ENCODE measurements at places on chromosomes 2 and 18.

GRCh38 chr2:189933041-189933440 is 129.5 kb downstream of the MSTN start:
- no peak for DNase-seq

DNA sequence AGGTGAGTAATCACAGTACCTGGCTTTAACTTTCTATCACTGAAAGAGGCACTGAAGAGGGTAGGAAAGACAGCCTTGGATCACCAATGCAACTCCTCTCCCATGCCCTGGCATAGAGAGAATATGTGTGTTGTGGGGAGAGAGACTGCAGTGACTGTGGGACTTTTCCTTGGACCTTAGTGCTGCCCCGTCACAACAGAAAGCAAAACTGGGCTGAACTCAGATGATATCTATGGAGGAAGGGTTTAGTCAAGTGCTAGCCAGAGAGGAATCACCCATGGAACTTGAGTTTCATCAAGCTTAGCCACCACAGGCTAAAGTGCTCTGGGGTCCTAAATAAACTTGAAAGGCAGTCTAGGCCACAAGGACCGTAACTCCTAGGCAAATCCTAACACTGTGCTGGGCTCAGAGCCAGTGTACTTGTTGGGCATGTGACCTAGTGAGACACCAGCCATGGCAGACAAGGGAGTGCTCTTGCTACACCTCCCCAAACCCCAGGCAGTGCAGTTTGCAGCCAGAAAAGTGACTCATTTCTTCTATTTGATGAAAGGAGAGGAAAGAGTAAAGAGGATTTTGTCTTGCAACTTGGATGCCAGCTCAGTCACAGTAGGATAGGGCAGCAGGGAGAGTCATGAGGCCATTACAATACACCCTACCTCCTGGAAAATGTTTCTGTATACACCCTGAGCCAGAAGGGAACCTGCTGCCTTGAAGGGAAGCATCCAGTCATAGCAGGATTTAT is 105.8 kb upstream of the SPOPL start:
- DNase-seq, result no peak

- no peak for DNase-seq
Observed at GRCh38 chr18:11826836-11827235, 24.4 kb upstream of the CHMP1B start.

- DNase-seq, result no peak
Observed at GRCh38 chr2:30112561-30112960, 34.2 kb upstream of the YPEL5 start.

DNA sequence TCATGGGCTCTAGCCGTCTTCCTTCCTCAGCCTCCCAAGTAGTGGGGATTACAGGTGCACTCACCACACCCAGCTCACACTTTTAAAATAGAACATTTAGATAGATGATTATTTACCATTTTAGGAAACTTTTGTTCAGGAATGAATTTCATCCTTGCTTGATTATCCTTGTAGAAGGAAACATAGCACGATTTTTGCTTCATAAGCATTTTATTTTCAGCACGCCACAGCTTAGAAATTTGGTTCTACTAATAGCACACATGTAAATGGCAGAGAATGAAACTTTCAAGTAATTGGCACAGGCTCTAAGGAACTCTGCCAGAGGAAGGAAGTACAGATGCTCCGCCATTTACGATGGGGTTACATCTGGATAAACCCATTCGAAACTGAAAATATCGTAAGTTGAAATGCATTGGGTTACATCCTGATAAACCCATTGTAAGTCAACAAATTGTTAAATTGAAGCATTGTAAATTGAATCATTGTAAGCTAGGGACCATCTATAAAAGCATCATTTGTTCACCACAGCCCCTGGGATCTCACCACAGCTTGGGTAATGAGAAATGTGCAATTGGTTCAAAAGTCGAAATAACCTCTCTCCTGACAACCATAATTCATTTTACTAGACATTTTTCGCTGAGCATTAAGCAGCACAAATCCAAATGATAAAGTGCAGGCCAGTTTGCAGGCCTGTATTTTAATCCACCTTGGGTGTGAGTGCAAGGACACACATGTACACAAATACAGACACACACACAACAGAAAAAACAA is 33.2 kb downstream of the FRZB start:
- no peak for DNase-seq

DNA sequence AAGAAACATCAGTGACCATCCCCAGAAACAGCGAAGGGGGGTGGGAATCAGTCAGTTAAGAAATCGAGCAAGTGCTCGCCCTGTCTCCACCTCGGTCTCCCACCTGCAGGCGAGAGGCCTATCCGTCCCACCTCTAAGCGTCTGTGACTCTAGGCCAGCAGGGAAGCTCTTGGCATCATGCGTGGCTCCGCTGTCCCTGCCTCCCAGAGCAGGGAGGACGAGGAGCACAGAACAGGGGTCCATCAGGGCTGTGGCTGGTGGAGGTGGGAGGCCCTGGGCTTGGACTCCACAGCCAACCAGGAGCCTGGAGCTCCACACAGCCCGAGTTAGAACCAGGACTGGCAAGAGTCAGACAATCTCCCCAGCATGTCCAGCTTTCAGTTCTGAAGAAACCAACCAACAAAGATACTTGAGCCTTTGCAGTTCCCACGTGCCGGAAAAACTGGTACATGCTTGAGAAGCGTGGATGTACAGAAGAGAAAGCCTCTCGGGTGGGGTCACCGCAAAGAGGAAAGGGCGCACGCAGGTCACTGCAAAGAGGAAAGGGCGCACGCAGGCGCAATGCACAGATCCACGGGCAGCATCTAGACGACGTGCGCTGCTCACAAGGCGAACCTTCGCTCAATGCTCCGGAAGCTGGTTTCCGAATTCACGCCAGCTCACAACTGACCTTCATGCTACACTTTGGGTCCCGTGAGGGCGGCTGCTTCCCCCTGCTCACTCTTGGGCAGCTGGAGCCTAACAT is 104.5 kb upstream of the ALKAL2 start:
- no peak for DNase-seq

- no peak for DNase-seq
Observed at GRCh38 chr2:14861181-14861580, 228.7 kb downstream of the LRATD1 start.

- DNase-seq, result no peak
Observed at GRCh38 chr18:51279367-51279984, 82.0 kb upstream of the MEX3C start.

GRCh38 chr2:154974041-154974440 is 275.5 kb downstream of the KCNJ3 start:
- no peak for DNase-seq

DNA sequence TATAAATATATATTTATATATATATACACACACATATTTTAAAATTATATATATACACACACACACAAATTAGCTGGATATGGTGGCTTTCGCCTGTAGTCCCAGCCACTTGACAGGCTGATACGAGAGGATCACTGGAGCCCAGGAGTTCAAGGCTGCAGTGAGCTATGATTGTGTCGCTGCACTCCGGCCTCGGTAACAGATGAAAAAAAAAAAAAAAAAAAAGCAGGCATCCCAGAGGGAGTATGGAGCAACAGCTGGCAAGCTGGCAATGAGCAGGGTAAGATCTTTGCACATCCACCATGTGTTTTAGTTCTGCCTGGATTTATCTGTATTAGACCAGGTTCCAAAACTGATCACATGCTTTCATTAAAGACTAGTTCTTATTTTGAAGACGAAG is 170.1 kb downstream of the MAP2 start:
- no peak for DNase-seq

DNA sequence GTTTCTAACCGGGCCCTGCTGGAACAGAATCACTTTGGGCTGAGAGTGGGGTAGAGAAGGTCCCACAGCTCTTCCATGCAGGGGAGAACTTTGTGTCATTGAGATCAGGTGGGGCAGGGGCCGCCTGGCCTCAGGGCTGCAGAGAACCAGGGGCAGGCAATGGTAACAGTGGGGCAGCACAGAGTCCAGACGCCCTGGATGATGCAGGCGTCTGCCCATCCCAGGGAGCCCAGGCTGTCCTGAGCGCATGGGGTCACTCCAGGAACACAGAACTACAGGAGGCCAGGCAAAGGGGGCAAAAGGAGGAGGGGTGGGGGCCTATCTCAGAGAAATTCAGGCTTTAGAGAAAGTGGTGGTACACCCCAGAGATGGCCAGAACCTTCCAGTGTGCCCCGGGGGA is 121.3 kb downstream of the NDUFA10 start:
- no peak for DNase-seq

DNA sequence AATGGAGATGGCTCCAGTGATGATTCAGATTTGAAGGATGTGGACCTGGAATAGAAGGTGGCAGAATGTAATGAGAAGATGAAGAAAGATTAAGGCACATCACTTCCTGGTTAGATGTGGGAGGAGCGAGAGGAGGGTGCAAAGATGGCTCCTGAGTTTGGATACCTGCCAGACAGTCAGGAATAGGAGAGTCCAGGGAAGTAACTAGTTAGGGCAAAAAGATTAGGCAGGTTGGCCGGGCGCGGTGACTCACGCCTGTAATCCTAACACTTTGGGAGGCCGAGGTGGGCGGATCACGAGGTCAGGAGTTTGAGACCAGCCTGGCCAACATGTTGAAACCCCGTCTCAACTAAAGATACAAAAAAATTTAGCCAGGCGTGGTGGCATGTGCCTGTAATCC is 5.6 kb downstream of the C2orf74 start:
- DNase-seq, result no peak

- no peak for DNase-seq
Observed at GRCh38 chr2:135703300-135703699, 38.4 kb upstream of the UBXN4 start.

DNA sequence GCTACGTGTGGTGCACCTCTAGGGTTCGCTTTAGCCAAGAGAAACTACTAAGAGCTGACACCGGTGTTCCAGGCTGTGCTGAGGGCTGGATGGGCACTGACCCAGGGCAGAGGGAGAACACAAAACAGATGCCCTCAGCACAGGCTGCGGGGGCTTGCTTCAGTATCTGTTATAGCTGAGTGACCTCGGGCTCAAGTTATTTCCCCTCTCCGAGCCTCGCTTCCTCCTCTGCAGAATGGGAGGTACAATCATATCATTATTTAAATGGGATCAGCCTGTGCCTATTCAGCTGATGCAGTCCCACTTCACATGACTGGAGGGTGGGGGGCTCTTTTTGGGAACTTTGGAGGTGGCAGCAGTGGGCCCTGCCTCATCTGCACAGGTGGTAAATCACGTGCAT is 156.1 kb upstream of the APCDD1 start:
- no peak for DNase-seq

- no peak for DNase-seq
Observed at GRCh38 chr2:48461721-48462120, 68.2 kb upstream of the STON1 start.

DNA sequence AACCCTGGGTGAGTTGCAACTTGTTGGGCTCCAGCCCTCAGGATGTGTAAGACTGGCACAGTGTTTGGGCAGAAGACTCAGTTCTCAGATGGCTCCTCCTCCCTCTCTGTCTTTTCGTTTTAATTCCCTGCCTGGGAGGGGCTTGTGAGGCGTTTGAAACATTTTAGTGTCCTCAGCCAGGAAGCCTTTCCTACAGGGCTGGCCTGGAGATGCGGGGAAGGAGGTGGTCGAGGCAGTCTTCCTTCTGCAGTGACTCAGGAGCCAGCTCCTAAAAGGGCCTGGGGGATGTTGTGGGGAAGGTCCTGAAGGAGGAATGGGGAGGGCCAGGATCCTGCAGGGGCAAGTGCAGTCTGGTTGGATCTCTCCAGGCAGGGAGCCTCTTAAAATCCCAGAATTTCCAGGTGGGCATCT is 22.1 kb upstream of the IGFBP5 start:
- no peak for DNase-seq

DNA sequence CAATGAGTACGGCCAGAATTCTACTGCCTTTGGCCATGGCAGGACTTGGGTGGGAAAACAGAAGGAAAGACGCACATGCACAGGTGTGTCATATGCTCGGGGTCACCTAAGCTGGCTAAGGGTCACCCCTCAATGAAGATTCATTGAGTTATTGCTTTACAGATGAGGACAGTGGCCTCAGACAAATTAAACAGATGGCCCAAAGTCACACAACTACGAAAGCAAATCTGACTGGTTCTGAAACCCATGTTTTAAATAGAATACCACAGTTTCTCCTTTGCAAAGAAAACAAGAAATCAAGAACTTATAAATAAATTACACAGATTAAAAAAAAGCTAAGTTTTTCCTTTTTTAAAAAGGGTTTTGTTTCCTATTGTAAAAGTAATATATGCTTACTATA is 70.5 kb downstream of the ID2 start:
- DNase-seq, result no peak

GRCh38 chr2:236417150-236417549 is 152.5 kb upstream of the ACKR3 start:
- DNase-seq, result no peak

DNA sequence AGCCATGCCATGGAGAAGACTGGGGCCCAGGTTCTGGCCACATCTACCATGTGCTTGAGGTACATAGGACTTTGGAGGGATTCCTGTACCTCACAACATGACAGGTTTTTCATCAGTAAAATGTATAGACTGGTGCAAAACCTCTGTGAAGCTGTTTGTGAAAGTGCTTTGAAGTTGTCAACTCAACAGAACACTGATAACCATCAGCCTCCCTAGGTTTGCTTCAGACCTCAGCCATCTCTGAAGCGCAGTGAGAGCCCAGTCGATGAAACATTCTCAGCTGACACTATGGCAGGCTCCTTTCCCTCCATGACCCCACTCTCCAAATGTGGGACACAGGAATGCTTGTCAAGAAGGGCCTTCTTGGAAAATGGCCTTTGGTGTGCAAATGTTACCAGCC is 38.6 kb downstream of the STK25 start:
- DNase-seq, result no peak

DNA sequence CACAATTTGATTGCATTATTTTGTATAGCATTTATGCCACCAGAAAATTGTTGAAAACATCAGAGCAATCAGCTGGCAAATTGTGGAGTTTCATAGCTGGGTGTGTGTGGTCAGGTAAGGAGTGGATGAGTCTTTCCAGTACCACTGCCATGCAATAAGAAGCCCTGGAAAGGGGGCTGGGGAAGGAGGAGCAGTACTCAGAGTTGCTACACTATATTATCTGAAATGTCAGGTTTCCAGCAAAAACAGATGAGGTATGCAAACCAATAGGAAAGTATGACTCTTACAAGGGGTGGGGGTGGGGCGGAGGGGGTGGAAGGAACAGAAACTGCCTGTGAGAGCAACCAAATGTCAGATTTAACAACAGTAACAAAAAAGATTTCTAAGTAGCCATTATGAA is 112.2 kb downstream of the SOS1 start:
- no peak for DNase-seq

DNA sequence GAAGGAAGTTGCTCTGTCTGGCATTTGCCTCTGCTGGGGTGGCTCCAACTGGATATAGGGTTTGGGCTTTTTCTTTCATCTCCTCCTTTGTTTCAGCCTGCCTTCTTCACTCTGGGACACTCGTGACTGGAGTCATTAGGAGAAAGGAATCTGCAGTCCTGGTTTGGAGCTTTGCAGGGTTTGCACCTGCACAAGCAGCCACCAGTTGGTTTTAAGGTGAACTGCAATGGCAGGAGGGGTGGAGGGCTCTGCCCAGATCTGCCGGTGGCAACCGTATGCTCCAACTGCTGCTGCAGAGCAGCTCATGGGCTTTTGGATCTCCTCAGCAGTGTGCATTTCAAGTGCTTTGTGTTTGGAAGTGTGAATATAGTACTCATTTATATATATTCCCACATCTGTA is 131.3 kb upstream of the MGAT5 start:
- no peak for DNase-seq

GRCh38 chr2:139778732-139779131 is 998.5 kb upstream of the NXPH2 start:
- DNase-seq, result no peak

Data from CD4-positive, alpha-beta T cell treated with Interleukin-15 for 1 hour (primary cell).